Stromal cell of bone marrow (primary cell): ENCODE measurements at places on chromosomes 7 and 10.

DNA sequence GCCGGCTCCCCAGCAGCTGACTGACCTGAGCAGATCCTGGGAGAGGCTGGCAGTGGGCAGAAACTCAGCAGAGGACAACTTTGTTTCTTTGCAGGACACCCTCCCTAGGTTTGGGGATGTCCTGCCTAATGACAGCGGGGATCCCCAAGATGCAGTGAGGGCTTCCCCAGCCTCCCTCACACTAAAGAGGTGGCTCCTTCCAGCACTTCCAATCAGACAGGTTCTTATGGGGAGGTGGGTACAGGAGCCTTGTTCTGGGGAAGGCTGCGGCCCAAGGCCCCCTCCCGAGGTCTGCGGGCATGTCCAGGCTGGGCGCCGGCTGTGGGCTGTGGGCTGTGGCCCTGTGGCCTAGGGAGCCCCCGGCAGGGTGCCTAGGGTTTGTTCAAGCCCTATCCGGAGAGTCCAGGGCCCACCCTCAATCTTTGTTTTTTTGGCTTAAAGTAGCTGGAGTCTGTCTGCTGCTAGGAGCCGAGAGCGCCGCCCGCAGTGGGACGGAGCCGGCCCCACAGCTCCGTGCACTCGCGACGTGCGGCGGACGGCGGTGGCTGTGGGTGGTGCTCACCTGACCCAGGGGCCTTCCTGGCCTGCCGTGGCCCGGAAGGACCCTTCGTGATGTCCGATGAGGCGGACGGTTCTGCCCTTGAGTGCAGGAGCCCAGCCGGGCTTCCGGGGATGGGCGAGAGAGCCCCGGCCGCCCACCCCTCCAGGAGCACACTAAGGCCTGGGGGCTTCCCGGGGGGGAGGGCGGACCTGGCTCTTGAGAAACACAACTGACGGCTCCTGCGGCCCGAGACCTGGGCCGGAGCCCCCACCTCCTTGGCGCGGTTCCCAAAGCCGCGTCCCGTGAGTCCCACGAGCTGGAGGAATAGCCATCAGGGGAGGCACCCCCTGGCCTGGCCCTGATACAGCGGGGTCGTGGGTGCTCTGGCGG is 57.2 kb downstream of the PDGFA start:
- DNase-seq, result no peak

GRCh38 chr7:156474241-156474743 is 166.3 kb upstream of the RNF32 start:
- peak; percentile 26 for DNase-seq

- peak; percentile 86 for DNase-seq
Observed at GRCh38 chr7:134562136-134562535, 13.2 kb downstream of the AKR1B15 start.

DNA sequence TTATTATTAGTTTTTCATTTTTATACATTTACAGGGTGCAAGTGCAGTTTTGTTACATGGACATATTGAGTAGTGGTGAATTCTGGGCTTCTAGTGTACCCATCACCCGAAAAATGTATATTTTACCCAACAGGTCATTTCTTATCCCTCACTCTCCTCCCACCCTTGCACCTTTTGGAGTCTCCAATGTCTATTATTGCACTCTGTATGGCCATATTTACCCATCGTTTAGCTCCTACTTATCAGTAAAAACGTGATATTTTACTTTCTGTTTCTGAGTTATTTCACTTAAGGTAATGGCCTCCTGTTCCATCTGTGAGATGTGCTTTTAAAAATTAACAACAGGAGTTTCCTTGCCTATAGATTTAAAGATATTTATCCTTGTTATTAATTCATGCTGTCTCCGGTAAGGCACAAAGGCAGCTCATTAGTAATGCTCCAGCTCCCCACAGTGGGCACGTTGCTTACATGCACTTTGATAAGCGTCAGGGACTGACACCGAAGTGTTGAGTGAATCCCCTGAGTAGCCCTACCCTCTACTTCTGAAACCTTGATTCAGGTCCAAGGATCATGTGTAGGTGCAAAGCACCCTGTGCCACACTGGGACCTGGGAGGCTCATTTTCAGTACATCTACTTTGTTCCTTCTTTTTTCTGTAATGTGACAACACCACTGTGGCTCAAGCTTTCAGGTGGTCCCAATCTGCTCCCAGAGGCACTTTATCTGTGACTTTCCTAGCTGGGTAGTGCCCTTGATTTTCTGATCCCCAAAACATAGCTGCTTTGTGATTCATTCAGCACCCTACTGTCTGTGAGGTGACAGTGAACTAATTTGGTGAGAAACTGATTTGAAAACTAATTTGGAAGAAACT is 27.3 kb downstream of the HYAL4 start:
- no peak for DNase-seq

DNA sequence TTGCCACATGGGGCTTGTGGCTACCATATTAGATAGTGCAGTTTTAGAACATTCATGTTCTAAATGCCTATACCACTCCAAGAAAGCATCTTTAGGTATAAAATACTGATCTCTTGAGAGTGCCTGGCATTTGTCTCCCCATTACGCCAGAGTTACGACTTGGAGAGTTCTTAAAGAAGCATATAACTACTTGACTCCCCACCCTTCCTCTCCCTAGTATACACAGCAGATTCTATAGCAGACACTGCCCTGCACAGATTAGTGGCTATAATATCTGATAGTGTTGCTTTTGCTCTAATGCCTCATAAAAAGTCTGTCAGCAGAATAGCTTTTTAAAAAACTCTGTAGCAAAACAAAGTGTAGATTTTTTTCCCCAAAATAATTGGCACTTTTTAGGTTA is 90.8 kb downstream of the ZMYND11 start:
- no peak for DNase-seq
